ENCODE measurements at places on chromosomes 6 and 20.

- DNase-seq: no peak
These were observed 3.8 kb upstream of the E2F1 start for GRCh38 chr20:33689973-33690372.

DNA sequence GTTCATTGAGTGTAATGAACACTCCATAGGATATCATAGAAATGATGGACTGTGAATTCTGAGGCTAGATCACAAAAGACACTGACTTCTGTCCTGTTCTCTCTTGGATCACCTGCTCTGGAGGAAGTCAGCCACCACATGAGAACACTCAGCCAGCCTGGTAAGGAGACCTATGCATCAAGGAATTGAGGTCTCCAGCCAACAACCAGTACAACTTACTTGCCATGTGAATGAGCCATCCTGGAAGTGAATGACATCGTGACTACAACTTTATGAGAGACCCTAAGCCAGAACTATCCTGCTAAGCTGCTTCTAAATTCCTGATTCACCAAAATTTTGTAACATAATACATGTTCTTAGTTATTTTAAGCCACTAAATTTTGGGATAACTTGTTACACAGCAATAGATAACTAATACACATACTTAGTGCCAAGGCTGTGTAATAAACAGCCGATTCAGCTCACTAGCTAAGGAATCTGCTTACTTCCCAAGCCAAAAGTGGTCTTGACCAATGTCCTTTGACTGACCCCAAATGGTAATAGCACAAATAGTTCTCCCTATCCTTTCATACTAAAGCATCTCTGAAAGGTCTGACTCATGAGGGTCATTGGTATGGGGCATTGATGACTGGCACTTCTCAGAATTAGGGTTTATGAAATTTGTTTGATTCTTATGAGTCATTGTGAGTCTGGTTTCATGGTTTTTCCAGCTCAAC lies 6.9 kb upstream of the CTNNBL1 start:
- no peak for DNase-seq

DNA sequence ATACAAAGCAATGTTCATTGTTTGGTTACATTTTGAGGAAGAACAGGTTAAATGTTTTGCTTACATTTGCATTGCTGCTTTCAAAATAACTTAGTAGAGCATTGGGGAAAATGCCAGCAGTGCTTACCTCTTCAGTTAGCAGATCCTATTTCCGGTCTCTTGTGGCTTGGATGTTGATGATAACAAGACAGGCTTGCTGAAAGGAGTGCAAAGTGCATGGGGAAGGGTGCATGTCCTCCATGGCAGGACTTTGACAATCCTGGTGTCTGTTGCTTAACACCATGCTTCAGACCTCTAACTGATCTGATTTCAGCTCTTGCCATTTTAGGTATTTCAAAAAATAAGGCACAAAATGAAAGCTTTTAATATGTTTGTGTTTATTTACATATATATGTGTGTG lies 21.1 kb downstream of the TPD52L1 start:
- no peak for DNase-seq

DNA sequence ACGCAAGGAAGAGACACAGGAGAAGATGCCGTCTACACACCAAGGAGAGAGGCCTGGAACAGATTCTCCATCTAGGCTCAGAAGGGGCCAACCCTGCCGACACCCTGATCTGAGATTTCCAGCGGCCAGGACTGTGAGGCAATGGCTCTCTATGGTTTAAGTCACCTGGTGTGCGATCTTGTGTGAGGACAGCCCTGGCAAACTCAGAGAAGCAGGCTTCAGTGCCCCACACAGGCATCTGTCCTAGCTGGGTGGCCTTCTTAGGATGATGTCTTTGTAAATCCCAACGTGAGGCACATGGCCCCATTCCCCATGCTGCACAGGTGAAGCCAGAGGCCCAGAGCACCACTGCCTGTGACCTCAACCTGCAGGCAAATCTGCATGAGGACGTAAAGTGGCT lies 87.6 kb upstream of the FRMD1 start:
- no peak for DNase-seq

DNA sequence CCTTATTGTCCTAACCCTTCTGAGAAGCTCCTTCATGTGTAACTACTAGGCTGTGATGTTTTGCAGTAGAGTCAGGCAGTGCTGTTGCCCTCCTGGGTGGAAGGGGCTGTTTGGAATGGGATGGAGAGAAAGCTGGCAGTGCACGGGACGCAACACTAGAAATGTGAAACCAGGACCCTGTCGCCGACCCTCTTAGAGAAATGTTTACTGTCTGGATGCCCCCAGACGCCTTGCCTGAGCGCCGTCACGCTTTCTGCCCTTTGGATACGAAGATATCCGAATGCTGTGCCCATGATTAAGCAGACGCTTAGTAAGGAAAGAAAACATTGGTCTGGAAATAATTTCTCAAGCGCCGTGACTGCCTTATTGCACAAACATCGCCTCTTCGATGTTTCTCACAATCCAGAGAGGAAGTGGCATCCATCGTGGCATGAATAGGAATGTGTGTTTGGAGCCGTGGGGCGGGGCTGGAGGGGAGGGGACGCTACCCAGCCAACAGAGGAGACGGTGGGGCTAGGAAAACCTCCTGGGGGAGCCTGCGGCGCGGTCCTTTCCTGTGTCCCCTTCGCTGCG lies 661 bp upstream of the PPP1R14C start:
- DNase-seq: no peak

GRCh38 chr20:38896009-38896594 lies 30.1 kb upstream of the FAM83D start:
- DNase-seq: no peak

DNA sequence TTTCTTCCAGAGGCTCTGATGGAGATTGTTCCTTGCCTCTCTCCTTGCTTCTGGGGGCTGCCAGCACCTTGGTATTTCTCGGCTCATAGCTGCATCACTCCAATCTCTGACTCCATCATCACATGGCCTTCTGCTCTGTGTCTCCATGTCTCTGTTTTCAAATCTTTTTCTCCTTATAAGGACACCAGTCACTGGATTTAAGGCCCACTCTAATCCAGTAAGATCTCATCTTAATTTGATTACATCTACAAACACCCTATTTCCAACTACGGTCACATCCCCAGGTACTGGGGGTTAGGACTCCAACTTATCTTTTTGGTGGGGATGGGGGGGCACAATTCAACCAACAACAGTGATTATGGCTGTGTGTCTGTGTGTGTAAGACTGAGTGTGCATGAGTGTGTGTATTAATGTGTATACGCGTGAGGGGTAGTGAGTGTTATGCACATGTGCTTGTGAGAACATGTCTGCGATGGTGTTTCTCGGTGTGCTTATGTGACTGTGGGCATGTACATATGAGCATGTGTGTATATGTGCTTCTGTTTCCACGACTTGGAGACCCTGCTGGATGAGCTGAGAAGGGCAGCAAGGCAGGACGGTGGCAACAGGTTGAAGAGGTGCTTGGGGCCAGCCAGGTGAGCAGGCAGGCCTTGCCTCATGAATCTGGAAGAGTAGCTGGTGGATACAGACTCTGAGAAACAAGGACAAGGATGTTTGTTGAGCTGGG lies 130.5 kb downstream of the MRPL14 start:
- DNase-seq: no peak

DNA sequence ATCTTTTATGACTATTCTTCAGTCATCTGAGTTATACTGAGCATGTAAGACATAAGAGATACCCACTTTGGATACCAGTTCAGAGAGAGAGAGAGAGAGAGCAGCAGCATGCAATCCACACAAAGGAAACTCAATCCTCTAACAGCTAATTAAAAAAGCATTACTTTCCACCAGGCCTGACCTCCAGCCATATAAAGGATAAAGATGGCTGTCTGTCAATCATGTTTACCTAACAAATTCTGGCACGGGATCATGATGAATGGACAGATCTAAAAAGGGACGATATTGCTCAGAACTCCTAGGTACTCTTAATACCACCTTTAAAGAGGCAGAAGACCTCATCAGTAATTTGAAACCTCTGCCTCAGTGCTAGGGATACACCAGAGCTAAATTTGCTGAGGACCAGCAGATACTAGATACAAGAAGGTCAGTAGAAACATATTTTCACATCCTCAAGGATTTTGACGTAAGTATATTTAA lies 159.2 kb downstream of the RPS12 start:
- no peak for DNase-seq

DNA sequence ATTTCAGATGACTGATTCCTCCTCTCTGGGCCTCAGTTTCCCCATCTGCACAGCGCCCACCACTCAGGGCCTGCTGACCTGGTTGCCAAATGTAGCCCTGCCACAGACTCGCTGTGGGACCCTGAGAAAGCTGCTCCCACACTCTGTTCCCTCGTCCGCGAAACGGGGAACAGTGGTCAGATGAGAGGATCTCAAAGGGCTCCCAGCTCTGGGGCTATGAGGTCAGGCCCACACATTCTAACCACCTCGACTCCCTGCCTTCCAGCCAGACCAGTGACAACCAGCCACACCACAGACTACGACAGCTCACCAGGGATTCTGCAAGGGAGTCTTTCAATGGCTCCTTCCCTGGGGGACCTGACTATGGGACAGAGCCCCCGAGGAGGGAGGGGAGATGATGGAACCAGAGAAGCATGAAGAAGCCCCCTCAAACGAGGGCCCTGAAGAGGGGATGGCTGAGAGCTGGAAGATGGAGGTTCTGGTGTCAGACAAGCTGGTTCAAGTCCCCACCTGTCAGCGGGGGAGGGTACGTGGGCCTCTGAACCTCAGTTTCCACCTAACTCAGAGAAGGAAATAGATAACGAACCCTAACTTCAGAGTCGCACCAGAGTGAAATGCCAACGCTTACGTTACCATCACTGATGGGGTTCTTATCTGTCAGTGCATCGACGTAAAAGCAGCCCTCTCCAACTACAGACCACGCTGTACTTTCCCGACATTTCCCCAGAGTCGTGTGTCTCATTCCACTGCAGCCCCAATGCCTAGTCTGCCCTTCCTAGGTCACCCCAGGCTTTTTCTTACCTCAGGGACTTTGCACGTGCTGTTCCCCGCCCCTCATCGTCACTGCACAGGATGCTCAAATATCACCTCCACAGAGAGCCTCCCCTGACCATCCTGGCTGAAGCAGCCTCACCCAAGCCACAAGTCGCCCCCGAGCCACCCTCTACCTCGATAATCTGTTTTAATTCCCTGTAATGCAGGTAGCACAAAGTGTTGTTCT lies 60.5 kb downstream of the PREX1 start:
- no peak for DNase-seq

DNA sequence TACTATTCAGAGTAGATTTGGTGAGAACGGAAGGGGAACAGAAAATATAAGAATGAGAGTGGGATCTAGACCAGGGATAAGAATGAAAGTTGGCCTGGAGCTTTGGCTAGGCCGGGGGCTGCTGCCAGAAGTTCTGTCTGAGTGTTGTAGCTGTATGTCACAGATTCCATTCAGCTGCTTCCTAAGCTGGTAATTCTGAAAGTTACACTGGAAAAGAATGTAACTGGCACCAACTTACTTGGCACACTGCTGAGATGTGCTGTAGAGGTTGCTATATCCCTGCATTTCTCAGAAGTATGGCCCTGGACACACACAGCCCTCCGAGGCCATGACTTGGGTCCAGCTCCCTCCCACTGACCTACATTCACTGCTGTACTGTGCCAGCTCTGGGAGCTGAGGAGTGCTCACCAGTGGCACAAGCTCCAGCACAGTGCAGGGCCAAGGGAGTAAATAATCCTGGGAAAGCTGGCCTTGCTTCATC lies 25.8 kb upstream of the TMEM217 start:
- no peak for DNase-seq

DNA sequence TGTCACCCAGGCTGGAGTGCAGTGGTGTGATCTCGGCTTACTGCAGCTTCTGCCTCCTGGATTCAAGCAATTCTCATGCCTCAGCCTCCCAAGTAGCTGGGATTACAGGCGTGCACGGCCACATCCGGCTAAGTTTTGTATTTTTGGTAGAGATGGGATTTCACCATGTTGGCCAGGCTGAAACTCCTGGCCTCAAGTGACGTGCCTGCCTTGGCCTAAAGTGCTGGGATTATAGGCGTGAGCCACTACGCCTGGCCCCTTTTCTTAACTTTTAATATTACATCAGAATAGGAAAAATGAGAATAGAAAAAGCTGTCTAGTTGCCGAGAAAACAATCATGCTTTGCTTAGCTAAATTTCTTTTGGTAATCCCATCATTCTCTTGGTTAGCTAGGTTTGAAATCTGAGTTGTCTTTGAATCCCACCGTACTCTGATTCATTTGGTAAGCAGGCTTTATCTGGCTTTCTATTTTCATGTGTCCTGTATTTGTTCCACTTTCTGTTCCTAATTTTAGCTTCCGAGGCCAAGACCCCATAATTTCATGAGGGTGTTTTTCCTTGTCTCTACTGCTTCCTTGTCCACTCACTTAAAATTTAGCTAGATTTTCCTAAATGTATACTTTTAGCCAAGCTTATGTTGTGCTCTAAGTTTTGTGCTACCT lies 83.5 kb downstream of the NCOA3 start:
- no peak for DNase-seq

- no peak for DNase-seq
These were observed 63.7 kb upstream of the BEND3 start for GRCh38 chr6:107179004-107179403.

Data from astrocyte of the cerebellum (primary cell).